Stimulated activated naive CD4-positive, alpha-beta T cell treated with Interleukin-2 at 50 U/mL for 16 hours (primary cell): ENCODE measurements at places on chromosomes 12 and 14.

- no peak for DNase-seq
Measured at GRCh38 chr12:52407918-52408317, 1.8 kb upstream of the KRT82 start.

DNA sequence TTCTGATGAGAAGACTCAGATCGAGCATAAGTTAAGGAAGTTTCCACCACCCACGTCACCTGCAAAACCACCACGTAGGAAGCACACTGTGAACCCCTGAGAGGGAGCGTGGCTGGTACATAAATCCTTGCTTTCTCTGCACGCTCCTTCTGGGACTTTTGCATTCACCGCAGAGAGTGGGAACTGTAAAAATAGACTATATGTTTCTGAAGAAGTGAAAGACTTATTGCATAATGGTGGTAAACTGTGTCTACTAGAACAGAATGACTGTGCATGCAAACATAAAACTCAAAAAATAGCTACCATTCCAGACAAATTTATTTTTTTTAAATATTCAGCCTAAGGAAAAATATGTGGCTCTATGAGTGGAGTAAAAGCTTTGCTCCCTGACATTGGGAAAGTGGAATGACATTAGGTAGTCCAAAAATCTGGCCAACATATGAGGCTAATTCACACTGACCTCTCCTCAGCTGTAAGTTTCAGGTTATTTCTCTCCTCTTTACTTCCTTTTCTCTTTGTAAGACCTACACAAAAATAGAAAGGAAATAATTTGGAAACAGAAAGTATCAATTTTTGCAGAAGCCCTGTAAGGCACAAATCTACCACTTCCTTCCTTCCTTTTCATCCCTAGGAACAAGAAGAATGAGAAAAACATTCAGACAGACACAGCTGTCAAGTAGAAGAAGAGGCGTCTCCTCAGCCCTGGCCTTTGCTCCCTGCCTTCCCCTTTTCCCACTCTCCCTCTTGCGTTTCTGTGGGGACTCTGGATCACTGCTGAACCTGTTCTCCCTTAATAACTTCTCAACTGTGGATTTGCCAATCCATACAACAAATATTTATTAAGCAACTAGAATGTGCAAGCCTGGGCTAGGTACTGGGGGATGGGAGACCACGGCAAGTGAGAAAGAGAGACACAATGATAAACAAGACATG is 264.3 kb upstream of the FOXN3 start:
- peak; percentile 67 for DNase-seq

DNA sequence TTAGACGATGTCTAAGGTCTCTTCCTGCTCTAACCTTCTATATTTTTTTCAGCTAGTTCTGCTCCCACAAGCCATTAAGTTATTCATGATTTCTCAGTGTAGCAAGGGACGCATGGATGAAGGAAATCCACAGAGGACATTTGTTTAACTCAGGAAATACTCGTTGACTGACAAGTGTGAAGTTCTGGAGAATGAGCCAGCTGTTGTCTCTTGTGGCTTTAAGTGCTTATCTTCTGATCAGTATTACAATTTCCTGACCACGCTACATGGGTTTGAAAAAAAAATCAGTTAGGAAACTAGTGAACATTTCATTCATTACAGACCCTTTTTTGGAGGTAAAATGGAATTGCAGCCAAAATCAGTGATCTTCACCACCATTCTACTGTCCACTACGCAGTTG is 53.1 kb downstream of the GUCY2C start:
- DNase-seq: no peak

GRCh38 chr14:35213869-35214387 is 78.3 kb upstream of the PSMA6 start:
- DNase-seq: no peak

DNA sequence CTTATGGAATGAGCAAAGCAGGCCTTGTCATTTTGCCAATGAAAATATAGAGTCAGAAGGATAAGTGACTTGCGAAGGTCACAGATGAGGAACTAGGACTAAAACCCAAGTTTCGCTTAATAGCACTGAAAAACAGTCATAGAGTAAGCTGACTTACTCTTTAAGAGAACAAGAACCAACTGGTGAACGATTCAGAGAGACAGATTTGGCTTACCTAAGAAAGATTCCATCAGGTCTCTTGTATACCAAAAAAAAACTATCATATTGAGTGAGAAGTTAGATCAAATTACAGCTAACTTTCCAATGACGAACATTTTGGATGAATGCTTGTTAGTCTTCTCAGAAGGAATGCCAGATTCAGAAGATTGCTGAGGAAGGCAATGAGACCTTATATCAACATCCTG is 74.2 kb downstream of the ZFC3H1 start:
- DNase-seq: no peak

DNA sequence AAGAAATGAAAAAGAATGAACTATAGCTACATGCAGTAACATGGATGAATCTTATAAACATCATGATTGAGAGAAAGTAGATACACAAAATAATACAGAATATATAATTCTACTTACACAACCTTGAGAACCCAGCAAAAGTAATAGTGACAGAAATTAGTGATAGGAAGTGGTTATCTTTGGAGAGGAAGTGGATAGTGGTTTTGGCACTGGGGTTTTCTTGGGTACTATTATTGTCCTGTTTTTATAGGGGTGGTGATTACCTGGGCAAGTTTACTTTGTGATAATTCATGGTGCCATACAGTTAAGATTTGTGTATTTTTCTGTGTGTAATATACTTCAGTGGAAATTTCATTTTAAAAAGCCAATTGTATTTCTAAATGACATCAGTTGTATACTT is 352.7 kb downstream of the AEBP2 start:
- DNase-seq: no peak

GRCh38 chr12:50066402-50066801 is 9.0 kb downstream of the ASIC1 start:
- DNase-seq: no peak

DNA sequence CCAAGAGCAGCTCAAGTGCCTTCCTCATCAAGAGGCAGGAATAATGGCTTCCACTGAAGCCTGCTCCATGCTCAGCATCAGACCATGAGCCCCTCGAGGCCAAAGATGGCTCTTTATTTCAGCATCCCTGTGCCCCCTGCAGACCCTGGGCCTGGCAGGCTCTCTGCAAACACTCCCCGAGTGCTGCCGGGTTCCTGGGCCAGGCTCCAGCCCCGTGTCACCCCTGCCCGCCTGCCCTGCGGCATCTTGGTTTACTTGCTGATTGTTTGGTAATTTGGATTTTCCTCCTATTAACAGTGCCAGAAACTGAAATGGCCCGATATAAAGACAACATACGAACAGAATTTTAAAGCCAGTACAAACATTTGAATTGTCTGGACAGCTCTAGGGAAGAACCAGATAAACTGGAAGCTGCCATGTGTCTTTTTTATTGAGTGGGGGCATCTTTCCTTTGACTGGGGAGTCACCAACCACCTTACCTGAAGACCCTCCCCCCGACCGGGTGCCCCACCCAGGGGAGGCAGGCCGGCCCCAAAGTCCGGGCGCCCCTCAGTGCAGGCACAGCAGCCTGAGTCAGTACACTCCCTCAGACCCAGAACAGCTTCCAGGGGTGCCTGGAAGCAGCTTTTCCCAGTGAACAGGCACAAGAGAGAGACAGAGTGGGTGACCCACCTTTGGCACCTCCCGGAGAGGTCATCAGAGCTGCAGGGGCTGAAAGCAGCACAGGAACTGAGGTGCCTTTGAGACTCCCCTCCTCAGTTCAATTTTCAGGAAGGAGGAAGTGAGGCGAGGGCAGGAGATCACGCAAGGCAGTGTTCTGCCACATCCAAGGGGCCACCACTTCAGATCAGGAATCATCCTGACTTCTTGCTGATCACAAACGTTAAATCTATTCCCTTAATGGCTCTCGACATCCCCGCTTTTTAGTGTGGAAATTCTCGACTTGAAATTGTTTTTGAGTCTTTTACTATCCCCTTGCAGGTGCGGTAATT is 30.6 kb downstream of the ITPK1 start:
- no peak for DNase-seq

DNA sequence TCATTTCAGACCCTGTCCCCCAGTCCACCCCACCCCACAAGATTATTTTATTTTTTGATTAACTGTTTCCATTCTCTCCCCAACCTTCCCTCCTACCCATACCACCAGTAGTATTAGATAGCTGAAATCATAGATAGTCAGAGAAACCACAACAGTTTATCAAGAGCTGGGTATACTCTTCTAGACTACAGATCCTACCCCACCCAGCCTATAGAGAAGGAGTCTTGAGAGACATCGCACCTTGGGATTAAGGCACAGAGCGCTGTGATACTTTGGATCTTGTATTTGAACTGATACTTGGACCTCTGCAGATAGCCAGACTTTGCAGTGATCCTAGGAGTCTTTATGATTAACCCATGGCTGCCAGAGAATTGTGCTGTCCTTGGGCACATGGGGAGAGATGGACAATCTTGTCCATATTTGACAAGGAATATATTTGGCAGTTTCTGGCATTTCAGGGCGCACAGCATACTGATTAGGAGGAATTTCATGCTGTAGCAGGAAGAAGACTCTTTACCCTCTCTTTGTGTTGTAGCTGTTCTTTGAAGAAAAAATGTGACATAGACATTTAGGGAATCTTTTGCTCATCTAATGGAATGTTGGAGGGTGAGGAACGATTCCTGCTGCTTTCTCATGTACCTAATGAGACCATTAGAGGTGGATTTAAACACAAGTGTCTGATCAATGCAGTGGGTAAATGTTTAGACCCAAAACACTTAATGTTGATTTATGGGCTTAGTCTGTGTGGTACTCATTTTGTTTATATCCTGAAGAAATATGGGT is 982 bp downstream of the RBMS2 start:
- no peak for DNase-seq

DNA sequence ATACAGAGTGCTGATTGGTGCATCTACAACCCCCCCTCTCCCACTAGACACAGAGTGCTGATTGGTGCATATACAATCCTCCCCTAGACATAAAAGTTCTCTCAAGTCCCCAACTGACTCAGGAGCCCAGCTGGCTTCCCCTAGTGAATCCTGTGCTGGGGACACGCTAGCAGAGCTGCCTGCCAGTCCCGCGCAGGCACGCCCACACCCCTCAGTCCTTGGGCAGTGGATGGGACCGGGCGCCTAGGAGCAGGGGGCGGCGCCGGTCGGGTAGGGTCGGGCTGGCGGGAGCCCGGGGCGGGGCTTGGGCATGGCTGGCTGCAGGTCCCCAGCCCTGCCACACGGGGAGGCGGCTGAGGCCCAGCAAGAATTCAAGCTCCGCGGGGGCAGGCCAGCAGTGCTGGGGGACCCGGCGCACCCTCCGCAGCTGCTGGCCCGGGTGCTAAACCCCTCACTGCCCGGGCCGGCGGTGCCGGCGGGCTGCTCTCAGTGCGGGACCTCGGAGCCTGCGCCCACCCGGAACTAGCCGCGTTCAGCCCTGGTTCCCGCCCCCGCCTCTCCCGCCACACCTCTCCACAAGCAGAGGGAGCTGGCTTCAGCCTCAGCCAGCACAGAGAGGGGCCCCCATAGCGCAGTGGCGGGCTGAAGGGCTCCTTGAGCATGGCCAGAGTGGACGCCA is 64.3 kb upstream of the DDHD1 start:
- DNase-seq: peak; percentile 71

GRCh38 chr14:51039252-51039651 is 55.7 kb downstream of the TRIM9 start:
- no peak for DNase-seq

- no peak for DNase-seq
Measured at GRCh38 chr12:48767047-48767446, 21.8 kb downstream of the ADCY6 start.

- no peak for DNase-seq
Measured at GRCh38 chr12:76080017-76080728, 4.3 kb downstream of the NAP1L1 start.

DNA sequence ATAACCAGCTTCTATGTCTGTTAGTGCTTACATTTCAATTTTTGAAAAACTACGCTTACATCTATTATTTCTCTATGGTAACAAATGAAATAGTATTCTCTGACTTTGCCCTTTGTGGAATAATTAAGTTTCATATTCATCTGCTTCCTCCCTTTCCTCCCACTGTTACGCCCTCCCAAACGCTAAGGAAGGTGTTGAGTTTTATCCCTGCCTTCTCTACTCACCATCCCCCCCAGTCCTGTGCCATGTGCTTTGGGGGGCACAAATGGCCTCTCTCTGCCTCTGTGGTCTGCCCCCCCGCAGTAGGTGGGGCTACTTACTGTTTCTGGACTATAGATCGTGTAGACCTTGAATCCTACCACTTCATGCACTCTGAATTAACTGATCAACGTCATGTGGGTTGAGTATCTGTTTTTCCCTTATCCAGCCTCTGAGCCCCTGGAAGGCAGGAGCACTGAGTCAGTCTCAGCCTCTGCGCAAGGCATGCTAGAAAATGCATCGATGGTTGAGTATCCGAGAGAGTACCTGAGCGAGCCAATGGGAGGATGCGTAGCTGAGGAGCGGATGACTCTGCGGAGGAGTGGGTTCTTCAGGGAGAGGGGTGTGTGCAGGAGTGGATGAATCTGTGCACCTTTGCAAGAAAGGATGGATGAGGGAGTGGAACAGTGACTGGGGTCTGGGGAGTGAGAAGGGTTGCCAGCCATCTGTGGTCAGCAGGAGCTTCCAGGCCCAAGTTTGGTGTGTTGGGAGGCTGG is 114.5 kb upstream of the RTL1 start:
- DNase-seq: no peak

- no peak for DNase-seq
Measured at GRCh38 chr14:78282437-78282836, 112.3 kb downstream of the NRXN3 start.

DNA sequence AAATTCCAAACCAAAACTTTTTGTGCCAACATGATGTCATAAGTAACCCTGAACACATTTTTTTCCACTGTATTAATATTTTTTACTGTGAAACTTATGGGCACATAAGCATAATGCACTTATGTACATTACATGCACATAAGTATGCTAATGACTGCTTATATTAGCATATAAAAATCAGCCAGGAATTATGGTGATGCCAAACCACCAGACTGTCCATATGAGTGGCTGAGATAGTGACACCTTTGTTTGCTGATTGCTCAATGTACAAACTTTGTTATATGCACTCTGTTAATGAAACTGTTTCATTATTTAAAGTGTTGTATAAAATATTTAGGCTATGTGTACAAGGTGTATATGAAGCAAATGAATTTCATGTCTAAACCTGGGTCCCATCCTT is 32.3 kb downstream of the USP44 start:
- DNase-seq: no peak

DNA sequence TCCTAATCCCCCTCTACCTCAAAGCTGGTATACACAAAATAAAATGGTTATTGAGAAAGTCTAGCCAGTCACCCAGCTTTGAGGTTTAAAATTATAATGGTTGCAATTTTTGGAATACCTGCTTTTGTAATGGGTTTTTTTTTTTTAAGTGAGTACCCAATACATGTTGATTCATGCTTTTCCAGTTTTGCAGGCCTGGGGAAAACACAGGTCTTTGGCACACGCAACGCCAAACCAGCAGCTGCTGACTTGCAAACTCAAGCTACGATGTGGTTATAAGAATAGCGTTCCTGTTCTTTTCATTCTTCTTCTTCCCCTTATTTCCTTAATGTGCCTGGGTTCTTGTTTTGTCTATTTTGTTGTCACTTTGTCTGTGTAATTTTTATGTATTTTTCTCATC is 233.0 kb downstream of the EGLN3 start:
- no peak for DNase-seq
